ENCODE measurements at places on chromosomes 2 and 18. TPM values are rescaled to one million over a fixed set of nuclear protein-coding genes. Genes with fewer than 3 reads are reported as not detected.

DNA sequence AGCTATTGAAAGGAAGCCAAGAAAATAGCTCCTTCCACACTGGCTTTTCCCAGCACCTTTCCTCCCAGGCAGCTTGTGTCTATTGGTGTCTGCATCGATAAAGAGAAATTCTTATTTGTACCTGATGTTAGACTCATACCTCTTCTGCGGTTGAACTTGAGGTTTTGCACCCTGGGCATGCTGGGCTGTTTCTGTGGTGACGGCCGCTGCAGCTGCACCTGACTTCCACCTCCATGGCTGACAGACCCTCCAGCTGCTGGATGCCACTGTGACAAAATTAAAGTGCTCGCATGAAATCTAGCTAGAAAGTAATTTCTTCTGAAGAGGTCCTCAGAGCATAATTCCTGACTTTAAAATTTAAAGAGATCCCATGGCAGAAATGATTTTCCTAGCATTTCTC, 6.6 kb downstream of the FECH start:
- DNase-seq: no peak

- no peak for DNase-seq
Observed at GRCh38 chr2:146324951-146325350, 1519.9 kb upstream of the ACVR2A start.

DNA sequence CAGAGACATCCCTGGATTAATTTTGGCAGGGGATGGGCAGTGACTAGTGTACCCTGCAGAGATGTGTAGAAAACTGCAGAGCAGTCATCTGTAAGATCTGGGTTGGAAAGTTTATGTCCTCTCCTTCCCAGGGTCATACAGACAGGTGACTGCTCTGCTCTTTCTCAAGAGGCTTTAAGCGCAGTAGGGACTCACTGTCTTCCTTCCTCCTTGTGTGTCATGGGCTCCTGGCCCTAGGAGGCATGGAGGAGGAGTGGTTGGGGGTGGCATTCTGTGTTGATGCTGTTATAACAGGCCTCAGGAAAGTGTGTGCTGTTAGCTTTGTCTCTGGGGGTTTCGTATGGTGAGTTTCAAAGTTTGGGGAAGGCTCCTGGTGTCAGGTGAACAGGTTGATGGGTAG, 130.5 kb upstream of the MGAT5 start:
- DNase-seq: no peak

DNA sequence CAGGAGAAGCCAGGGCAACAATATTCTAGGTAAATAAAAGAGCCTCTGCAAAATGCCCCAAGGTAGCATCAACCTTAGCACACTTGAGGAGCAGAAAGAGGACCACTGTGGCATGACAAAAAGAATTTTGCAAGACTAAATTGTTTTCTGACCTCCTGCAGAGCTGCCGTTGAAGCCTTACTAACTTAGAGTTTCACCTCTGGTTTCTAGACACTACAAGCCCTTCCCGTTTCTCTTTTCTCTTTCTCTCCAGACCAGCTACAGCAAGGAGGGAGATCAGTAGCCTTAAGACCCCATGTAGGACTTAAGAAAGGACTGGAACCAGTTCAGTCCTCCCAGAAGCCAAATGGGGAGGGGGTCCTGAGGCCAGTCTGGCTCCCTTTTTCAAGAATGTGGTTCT, 73.3 kb upstream of the SP3 start:
- no peak for DNase-seq

DNA sequence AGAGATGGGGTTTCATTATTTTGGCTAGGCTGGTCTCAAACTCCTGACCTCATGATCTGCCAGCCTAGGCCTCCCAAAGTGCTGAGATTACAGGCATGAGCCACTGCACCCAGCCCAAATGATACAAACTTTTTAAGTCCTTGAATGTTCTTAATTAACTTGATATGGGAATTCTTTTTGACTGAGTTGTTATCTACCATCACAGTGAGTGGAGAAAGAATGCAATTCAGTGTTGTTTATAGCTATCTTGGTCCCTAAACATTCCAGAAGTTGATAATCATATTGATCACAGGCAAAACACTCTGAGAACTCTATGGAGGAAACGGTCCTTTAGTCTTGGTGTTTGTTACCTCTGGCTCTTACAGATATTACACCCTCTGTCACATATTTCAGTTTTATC, 1072.5 kb downstream of the SUCLG1 start:
- no peak for DNase-seq

DNA sequence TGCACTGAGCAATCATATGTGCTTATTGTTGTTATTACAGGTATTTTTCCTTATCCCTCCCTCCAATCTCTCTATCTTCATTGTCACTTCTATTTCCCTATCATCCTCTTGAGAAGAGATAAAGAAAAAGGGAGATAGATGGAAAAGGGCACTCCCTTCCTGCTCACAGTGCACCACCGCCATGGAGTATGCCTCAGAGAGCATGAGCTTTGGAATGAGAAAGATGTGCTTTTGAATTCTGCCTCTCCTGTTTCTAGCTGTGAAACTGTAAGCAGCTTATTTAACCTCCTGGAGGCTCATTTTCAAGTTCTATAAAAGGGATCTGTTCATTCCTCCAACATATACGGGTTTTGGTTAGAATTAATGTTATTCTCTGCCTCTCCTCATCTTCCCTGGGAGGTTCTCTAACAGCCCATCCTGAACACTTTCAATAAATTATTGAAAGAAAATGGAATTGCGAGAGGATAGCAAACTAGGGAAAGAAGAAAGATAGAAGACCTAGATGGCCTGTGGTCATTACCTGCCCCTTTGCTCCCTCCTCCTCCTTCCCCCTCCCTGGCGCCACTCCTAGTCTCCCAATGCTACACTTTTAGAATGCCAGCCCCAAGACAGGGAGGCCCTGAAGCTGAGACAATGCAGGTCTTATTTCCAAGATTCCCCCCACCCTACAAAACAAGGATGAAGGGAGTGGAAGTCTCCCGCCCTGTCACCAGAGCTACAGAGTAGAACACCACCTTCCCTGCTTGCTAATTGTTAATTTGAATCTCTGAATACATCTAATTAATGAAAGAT, 37.8 kb downstream of the FIGN start:
- no peak for DNase-seq

DNA sequence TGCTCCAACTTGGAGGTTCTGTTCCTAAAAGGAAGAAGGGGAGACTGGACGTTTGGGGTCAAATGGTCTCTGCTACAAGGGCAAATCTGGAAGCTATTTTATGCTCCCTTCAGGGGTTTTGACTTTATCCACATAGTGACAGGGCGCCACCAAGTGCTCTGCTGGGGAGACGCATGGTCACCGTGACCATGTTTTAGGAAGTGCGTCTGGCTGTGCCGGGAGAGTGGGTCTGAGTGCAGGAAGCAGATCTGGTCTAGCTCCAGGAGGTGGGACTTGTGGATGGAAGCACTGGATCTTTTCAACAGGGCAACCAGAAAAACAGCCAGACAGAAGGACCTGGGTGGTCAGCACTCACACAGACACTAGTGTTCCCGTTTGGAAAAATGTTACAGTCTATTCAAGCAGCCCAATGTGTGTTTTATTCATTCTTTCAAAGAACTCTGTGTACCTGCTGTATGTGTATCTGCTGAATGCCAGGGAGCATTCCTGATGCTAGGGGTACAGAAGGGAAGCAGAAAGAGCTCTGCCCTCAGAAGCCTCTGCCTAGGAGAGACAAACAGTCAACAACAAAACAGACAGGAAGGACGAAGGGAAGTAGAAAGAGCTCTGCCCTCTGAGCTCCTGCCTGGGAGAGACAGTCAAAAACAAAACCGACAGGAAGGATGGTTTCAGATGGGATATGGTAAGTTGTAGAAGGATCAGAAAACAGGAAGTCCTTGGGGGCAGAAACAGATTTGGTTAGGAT, 14.3 kb downstream of the IMPA2 start:
- DNase-seq: peak; percentile 91

- no peak for DNase-seq
Observed at GRCh38 chr2:169808221-169808620, 9.6 kb downstream of the SSB start.

DNA sequence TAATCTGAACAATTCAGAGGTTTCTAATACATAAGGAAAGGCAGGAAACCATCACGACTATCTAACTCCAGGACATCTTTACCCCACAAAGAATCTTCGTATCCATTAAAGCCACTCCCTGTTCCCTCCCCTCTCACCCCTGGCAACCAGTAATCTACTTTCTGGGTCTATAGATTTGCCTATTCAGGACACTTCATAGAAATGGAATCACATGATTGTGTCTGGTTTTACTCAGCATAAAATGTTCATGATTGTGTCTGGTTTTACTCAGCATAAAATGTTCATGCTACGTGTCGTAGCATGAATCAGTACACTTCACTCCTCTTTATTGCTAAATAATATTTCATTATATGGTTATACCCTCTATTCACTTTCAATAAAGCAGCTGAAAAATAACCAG, 11.6 kb downstream of the FECH start:
- no peak for DNase-seq

GRCh38 chr2:188727846-188728245, 246.3 kb upstream of the COL3A1 start:
- no peak for DNase-seq

TUBB8B gene
- total RNA-seq: not detected

TNFAIP6 gene
- total RNA-seq: 4.9 TPM

MOCOS gene
- 1.4 TPM for total RNA-seq

MRPS5 gene
- 77.3 TPM for total RNA-seq
